CD4-positive, alpha-beta T cell treated with Interleukin-15 for 4 hours (primary cell): ENCODE measurements at places on chromosomes 7 and 10.

- DNase-seq: no peak
These were observed 206.4 kb upstream of the FERD3L start for GRCh38 chr7:19351341-19352304.

DNA sequence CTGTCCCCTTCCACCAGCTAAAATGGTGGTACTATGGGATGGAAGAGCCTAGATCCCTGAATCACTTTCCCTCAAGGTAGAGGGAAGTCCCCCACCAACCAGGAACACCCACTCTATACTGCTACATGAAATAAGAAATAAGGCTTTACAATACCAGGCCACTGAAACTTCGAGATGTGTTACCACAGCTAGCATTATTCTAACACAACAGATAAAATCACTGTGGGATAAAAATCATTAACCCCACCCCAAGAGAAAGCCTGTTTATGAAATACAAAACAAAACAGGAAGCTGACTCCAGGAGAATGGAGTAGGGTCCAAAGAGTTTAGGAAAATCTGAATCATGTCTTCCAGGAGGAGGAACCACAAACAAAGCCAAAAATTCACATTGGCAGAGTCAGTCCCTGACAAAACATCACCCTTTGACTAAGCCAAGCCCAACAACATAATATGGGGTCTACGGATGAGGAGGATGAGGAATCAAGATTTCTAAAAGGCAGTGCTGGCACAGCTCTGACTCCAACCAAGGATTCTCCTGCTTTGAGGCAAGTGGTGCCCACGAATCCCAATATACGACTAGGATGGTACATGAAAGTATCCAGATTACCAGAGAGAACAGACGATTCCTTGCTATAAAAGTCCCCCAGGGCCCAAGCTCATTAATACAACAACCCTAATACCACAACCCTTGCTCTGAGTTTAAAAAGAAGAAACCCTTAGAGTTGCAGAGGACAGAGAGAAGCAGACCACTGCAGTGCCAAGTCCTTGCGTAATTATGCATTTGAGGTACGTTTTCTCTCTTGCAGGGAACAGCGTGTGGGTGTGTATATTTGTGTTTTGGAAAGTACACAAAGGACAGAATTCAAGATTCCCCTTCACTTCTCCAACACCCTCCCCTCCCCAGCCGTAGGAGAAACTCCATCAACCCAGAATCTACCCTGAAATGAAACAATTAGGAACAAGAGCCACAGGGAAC, 23.7 kb downstream of the XPNPEP1 start:
- DNase-seq: no peak

DNA sequence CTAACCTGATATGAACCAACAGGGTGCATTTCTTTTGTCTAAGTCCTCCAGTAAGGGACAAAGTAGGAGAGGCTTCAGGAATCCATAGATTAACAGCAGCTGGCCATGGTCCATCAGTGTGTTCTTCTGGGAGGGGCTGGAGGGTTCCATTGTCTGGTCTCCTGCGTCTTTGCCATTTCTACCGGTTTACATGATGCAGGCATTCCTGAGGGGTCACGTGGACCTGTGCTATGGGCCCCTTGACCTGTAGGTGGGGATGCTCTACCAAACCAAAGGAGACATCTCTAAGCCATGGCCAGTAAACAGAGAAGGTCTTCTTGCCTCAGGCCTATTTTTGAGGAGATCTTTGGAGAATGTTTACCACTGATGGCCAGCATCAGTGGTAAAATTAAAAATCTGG, 28.7 kb upstream of the HABP2 start:
- no peak for DNase-seq

- DNase-seq: no peak
These were observed 57.3 kb downstream of the SLC39A12 start for GRCh38 chr10:18008986-18009385.

DNA sequence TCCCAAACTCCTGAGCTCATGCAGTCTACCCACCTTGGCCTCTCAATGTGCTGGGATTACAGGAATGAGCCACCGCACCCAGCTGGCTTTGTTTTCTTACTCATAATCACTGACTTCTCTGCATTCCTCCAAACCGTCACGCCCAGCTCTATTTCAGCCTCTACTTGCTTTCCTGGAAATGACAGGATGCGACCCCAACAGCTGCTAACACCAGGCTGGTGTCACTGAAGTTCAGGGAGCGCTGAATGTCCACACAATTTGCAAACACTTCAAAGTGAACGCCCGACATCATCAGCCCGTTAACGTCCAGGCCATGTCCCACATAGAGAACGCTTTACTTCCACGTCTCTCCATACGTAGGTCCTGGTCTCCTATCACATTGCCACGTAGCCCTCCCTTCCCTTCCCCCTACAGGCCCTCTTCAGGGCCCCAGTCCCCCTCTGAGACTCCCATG, 12.8 kb upstream of the PROSER2 start:
- no peak for DNase-seq

DNA sequence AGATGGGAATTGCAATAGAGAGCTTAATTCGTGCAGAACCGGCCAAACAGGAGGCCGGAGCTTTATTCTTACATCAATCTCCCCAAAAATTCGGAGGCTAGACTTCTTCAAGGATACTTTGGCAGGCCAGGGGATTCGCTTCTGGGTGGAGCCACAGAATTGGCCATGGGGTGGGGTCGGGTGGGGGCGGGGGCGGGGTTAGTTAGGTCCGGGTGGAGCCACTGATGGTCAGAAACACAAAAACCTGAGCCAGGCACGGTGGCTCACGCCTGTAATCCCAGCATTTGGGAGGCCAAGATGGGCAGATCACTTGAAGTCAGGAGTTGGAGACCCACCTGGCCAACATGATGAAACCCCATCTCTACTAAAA, 87.5 kb downstream of the SEPTIN14 start:
- no peak for DNase-seq

GRCh38 chr7:95501261-95501832, 15.6 kb downstream of the ASB4 start:
- no peak for DNase-seq

- no peak for DNase-seq
These were observed 54.9 kb upstream of the NAMPT start for GRCh38 chr7:106339513-106340246.

DNA sequence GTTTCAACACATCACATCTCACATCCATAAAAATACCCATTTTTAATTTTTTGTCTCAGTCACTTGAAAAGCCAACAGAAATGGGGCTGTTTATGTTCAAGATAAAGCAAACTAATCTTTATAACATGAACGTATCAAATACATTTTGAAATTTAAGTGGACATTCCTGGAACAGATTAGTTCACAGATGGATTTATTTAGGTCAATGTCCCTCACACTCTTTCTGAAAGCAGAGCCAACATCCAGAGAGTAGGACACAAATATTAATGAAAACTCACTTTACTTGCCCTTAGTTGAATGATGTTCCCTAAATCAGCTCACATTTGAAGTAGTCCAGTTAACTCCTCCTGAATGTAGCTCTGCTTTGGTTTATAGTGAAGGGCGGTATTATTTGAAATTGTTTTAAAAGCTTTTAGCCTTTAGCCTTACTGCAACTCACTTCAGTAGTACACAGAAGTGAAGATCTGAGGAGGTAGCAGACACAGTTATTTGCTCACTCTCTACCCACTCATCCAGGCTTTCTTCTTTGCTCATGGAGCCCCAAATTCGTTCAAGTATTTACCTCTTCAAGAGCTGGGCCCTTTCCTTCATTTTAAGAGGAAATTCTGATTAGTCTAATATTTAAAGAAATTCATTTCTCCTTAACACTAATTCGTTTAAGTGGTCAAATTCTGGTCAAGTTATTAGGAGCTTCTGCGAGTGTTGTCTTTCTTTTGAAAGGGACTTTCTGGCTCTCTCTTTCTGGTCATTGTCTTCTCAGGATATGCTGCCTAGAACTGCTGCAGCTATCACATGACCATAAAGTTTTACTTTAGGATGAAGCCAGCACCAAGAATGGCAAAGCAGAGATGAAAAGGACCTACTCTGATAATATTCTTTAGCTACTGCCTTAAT, 180.6 kb upstream of the AGR3 start:
- DNase-seq: no peak

DNA sequence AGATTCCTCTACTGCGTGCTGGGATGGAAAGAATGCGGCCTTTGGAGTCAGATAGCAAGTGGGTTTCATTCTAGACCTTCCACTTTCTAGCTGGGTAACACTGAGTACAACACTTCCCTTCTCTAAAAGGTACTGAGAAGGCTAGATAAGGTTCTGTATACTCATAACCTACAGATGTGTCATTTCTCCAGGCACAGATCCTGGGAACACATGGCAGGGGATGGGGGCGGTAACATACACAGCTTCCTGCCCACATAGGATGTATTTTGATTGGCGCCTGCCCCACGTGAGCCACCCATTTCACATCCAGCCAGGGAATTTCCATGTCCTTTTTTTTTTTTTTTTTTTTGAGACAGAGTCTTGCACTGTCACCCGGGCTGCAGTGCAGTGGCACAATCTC, 31.8 kb downstream of the KLRG2 start:
- no peak for DNase-seq

GRCh38 chr10:123241391-123242141, 87.4 kb downstream of the BUB3 start:
- peak; percentile 61 for DNase-seq

DNA sequence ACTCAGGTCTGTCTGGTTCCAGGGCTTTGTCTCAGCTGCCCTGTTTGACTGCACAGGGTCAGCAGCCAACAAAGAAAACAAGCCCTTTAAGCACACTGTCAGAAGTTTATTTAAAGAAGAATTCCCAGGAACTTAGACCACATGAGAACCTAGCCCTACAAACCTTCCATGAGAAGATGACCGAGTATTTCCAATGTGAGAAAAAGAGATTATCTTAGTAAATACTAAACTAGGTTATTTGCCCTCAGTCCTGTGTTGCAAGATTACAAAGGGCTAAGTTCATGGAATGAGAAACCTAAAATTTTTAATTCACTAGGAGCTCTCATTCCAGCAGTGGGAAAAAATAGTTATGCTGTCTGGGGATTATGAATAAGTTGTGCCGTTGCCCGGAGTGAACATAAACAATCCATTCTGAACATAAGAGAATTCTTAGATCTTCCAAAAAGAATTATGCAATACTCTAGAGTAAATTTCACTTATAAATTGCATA, 46.7 kb downstream of the NOC3L start:
- DNase-seq: no peak

- no peak for DNase-seq
These were observed 87.1 kb downstream of the EGFR start for GRCh38 chr7:55105952-55106351.

DNA sequence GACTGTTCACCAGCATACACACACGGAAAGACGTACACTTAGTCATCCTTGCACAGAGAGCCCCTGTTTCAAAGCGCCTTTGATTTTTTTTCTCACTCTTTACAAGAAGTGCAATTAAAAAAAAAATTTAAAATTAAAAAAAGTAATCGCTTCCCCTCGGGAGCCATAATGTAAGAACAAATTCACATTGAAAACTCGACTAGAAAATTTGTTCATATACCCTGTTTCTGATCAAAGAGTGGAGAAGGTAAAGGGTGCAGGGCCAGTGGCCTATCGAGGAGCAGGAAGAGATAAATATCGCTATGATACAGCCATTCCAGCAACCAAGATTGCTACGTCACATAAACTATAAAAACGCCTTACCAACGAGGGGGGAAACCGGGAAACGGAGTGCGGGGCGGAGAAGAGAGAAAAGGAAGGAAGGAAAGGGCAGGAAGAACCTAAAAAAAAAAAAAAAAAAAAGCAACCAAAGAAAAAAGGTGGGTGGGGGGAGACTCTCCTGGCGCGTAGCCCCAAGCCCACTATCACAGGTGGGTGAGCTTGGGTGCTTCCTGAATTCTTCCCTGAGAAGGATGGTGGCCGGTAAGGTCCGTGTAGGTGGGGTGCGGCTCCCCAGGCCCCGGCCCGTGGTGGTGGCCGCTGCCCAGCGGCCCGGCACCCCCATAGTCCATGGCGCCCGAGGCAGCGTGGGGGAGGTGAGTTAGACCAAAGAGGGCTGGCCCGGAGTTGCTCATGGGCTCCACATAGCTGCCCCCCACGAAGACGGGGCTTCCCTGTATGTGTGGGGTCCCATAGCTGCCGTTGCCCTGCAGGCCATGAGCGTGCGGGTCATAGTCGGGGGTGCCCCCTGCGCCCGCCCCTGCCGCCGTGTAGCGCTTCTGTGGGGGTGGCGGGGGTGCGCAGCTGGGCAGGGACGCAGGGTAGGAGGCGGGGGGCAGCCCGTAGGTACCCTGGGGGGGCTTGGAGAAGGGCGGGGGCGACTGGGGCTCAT, 5.2 kb upstream of the HOXA2 start:
- DNase-seq: no peak

DNA sequence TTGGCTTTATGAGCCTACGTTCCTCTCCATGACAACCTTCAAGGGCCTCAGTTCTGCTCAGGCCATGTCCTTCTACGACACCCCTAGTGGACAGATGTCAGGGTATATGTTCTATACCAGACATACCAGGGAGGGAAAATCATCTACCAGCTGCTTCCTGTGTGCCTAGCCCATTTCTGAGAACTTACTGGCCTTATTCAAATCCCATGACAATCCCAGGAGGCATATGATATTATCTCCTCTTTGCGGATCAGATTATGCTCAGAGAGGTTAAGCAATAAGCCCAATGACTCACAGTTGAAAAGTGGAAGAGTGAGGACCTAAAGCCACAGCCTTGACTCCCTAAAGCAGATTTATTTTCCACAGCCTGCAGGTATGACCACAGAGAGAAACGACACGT, 139.3 kb downstream of the GLI3 start:
- DNase-seq: no peak

DNA sequence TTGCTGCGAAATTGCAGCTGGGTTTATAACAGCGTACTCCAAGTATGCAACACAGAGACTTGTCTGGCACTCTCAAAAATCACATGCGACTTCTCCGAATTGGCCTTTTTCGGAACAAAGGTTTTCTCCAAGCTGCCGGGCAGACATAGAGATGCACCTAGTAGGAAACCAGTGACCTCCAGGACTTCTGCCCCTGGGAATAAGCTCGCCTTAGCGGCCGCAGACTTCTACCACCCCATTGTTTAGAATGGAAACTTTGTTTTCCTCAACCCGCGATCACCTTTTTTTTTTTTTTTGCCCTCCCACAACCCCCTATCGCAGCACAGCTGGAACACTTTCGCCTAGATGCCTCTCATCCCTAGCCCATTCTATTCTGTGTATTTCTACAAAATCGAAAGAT, 4.9 kb upstream of the HOXA10 start:
- no peak for DNase-seq

DNA sequence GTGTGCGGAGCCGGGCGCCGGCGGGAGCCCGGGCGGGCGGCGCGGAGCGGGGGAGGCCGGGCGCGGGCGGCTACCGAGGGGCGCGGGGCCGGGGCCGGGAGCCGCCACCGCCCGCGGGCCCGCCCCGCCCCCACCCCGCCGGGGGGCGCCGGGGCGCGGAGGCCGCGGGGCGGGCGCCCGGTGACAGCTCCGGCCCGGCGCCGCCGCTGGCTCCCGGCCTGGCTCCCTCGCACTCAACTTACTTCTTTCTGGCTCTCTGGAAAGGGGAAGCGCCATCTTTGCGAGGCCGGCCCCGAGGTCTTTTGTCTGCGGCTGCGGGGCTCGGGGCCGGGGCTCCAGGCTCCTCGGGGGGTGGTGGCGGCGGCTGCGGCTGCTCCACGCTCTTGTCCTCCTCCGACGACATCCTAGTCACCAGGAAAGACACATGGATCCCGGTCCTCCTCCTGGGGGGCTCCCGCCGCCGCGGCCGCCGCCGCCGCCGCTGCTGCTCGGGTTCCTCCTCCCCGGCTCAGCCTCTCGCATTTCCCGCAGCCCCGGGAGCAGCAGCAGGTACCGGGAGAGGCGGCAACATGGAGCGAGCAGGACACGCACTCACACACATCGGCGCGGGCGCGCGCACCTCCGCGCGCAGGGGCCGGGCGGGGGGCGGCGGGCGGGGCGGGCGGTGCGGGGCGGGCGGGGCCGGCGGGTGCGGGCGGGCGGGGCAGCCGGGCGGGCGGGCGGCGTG, at the start of gene KMT2C:
Gene KMT2C (minus strand): TSS at position 620 of the 727 bp plus-strand sequence. CDS start 217 bp downstream, at position 403.
- peak; percentile 41 for DNase-seq
